ENCODE measurements at places on chromosomes 1 and 21.
A peak's percentile ranks its signal among the peaks of the same experiment; 100 is the strongest.

DNA sequence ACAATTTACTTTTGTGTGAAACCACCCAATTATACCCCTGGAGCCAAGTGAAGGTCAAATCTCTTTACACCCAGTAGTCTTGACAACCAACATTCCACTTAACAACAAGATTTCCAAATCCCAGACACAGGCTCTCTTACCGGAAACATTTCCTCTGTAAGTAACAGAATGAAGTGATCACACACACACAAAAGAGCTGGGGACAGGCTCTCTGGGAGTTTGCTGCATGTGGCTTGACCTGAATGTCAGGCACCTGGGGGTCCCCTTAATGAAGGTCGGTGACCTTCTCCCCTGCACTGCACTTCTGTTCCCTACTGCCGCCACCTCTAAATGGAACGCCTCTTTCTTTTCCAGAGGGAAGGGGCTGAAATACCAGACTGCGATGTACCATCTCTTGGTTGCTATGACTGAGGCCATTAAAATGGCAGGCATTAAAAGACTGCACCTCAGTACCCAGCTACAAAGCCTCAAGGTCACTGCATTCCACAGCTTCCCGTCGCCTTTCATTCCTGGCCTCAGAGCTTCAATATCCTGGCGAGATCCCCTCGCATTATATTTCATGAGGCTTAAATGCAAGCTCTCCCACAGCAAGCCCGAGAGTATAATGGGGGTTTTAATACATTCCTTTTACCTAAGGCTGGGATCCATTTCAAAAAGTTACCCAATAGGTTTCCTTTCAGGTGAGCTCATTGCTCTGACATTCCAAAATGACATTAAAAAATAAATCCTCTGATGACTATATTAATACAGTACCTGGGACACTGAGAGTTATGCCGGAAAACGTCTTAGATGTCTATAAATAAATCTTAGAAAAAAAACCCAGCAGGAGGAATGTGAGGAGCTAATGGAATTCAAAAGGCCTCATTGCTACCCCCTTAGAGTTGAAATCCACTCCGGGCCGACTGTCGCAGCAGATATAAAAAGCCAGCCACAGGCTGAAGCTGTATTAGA is 90.9 kb upstream of the DIRAS3 start:
- peak; percentile 22 for DNase-seq

DNA sequence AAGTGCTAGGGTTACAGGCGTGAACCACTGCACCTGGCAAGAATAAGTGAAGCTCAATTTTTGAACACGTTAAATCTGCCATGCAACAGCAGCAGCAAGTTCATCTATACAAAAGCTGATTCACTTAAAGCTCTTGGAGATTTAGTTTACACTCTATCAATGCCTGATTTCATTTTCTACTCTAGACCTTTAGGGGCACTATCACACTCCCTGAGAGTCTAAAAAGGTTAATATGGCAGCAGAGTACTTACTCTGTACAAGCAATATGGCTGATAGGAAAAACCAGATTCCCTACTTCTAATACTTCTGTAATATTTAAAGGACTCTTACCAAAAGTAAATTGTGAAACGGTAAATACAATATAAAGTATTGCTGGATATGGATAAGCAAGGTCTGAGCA is 4.8 kb downstream of the RBM34 start:
- no peak for DNase-seq

GRCh38 chr1:175494011-175494554 is 249.3 kb downstream of the TNR start:
- no peak for DNase-seq

DNA sequence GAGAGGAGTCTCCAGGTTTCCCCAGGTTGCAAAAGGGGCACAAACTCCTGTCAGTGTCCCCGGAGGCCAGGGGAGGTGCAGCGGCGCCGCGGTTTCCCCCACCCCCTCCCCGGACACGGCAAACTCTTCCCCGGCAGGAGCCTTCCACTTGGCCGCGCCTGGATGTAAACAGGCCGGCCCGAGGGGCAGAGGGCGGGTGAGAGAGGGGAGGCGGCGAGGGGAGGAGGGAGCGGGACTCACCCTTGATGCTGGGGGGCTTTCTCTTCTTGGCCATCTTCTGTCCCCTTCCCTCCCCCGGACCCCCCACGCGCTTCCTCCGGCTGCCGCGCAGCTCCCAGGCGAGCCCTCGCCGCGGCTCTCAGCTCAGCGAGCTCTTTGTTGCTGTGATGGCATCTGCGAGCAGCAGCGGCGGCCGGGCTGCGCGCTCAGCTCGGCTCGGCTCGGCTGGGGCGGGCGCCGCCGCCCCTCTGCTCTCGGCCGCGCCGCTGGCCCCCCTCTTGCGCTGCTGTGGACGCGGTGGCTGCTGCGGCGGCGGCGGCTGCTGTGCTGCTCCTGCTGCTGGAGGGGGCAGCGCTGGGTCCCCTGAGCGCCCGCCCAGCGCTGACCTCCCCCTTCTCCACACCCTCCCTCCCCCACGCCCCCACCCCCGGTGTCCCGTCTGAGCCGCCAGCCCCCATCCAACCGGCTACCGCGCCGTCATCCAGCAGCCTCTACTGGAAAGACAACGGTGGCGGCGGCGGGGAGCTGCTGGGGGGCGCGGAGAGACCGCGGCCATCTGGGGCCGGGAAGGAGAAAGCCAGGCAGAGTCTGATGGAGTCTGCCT is 4.9 kb upstream of the SLC44A5 start:
- DNase-seq: peak; percentile 52

- DNase-seq: no peak
These were observed 26.8 kb downstream of the DNAJC11 start for GRCh38 chr1:6674771-6675170.

DNA sequence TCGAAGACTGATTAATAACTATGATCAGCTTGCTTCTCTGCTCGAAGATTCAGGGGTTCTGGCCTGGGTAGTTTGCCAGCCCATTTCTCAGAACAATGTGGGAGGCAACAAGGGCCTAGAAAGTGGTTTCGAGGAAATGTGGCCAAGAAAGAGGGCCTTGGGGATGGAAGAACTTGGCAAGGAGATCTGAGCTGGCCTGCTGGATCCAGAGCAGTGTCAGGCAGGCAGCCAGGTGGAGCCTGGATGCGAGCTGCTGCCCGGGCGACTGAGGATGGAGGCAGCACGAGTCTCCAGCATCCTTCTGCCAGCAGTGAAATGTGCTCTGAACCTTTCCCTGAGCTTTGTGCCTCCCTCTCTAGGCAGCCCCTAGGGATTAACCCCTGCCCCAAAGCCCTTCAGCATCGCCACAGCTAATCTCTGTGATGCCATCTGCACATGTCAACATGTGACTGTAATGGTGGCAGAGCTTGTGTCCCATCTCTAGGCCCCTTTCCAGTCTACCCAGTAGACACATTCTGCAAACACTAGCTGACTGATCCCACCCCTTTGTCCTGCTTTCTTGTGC is 61.0 kb upstream of the NEK2 start:
- DNase-seq: no peak

- DNase-seq: no peak
These were observed 102.0 kb upstream of the IFFO2 start for GRCh38 chr1:19058476-19058797.

- no peak for DNase-seq
These were observed 160.2 kb upstream of the FGGY start for GRCh38 chr1:59136541-59137275.

- no peak for DNase-seq
These were observed 8.7 kb downstream of the MRPS21 start for GRCh38 chr1:150302338-150302737.

GRCh38 chr1:84541679-84542078 is 32.6 kb downstream of the CTBS start:
- DNase-seq: no peak

DNA sequence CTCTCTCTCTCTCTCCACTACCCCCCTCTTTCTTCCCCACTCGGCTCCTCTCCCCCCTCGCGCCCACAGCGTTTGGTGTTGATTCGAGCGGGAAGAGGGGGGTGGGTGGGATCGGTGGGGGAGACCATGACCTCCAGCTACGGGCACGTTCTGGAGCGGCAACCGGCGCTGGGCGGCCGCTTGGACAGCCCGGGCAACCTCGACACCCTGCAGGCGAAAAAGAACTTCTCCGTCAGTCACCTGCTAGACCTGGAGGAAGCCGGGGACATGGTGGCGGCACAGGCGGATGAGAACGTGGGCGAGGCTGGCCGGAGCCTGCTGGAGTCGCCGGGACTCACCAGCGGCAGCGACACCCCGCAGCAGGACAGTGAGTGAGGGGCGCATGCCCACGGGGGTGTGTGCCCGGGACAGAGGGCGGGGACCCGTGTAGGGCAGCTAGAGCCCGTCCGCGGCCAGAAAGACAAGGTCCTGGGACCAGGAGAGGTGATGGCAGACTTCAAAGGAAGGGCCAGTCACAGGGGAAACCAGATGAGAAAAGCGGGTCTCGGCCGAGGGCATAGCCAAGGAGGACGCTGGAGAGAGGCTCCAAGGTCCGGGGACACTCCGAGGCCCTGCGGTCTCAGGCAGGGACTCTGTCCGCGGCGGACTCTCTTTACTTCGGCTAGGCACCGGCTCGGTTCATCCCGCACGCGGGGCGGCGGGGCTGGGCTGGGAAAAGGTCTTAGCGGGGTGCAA is at the start of gene PRRX1:
TSS of gene PRRX1 (plus strand) at position 39 of the 735 bp plus-strand sequence. CDS start at position 127, 88 bp downstream.
- DNase-seq: no peak

GRCh38 chr1:209585197-209585596 is 1.7 kb downstream of the CAMK1G start:
- DNase-seq: no peak

- DNase-seq: peak; percentile 9
These were observed at the start of gene CHODL for GRCh38 chr21:18244671-18245463. TSS of gene CHODL (plus strand) at chr21:18244833. CDS start at chr21:18245224, 391 bp downstream.

DNA sequence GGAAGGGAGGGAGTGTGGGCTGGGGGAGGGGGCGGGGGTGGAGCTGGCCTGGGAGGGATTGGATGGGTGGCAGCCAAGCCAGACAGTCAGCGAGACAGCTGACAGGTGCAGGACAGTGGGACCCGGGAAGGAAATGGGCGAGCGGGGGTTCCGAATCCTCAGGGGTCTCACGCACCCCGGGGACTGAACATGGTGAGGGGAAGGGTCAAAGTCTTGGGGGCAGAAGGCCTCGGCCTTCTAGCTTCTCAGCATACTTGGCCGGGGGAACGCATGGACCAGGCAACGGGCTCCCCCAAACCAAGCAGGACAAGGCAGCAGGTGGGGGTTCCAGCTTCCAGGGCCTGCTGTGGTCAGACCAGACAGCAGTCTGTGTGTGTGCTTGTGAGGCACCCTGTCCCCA is 23.1 kb downstream of the CASZ1 start:
- no peak for DNase-seq

DNA sequence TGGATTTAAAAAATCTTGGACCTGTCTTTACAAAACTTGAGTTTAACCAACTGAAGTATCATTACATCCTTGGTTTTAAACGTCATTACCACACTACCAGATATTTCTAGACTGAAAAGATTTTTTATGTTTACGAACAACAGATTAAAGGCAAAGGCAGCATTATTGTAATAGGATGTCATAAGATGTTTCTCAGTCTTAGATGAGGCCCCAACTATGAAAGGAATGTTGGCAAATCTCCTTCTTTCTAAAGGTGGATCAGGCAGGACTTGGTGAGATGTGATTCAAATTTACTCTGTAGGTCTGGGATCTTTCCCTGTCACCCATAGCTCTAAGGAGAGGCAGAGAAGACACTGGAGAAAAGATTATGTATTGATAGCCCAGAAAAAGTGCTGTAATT is 417.9 kb downstream of the PTBP2 start:
- DNase-seq: no peak

DNA sequence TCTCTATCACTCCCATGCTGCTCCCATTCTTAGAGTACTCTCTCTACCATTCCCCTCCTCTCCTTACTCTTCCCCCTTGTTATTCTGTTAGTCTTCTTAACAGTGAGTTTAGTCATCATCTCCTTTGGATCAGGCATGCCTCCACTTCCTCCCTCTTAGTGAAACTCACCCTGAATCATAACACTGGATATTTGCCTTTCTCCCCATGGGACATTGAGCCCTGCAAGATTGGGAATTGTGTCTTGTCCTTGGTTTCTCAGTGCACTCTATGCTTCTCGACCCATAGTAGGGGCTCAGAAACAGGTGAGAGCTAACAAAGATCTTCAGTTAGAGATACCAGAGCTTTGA is 68.3 kb upstream of the GCLM start:
- no peak for DNase-seq

DNA sequence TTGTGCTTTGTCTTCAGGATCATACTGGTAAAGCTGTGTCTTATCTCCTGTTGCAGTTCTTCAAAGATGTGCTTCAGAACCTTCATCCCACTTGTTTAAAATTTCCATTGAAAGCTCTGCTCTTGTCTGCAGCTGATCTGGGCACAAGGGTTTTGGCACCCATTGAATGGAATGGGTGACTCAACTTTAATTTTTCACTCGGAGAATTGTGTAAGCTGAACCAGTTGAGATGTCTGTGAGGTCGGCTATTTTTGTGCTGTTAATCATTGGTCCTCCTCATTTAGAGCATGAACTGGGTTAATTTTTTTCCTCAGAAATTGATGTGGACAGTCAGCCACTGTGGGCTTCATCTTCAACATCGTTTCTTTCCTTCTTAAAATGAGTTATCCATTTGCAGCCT is 252.1 kb downstream of the TM2D1 start:
- DNase-seq: no peak

GRCh38 chr1:157562515-157562914 is 10.2 kb upstream of the FCRL5 start:
- no peak for DNase-seq

DNA sequence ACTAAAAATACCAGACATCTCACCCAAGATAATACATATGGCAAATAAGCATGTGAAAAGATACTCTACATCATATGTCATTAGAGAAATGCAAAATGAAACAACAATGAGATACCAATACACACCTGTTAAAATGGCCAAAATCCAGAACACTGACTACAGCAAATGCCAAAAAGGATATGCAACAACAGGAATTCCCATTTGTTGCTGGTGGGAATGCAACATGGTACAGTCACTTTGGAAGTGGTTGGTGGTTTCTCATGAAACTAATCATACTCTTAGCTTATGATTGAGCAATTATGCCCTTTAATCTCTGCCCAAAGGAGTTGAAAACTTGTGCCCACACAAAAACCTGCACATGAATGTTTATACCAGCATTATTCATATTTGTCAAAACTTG is 6.4 kb upstream of the RGS2 start:
- no peak for DNase-seq

DNA sequence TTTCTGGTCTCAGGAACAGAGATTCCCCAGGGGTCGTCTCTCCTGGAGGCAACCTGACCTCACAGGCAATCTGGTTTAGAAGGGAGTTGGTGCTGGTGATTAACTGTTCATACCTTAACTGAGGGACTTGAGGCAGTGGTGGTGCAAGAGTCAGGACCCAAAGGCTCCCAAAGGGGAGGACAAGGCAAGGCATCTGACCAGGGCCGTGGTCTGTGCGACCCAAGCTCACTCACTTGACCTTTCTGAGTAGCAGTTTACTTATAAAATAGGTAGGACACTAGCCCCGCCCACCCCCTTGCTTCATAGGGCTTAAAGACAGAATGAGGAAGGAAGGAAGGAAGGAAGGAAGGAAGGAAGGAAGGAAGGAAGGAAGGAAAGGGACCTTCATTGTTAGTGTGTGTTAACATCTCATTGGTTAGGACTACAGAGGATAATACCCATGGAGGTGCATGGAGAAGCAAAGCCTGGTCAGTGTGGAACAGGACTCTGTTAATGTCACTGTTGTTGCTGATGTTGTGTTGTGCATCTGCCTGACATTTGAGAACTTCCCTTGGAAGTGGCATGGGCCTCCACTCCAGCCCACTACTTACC is 4.6 kb upstream of the KCNA2 start:
- DNase-seq: no peak

Data from neural crest cell (in vitro differentiated cells).